ENCODE measurements at places on chromosomes 7 and 10.

GRCh38 chr7:27939893-27940292 is 199.9 kb downstream of the TAX1BP1 start:
- DNase-seq: no peak

DNA sequence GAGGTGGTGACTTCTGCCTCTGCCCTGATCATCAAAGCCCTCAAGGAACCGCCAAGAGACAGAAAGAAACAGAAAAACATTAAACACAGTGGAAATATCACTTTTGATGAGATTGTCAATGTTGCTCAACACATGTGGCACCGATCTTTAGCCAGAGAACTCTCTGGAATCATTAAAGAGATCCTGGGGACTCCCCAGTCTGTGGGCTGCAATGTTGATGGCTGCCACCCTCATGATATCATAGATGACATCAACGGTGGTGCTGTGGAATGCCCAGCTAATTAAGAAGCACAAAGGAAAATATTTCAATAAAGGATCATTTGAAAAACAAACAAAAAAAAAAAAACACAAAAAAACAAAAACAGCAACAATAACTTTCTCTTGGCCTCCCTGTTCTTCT is 59.5 kb upstream of the TOMM7 start:
- no peak for DNase-seq

GRCh38 chr7:130286881-130287280 is 6.1 kb upstream of the CPA4 start:
- peak; percentile 59 for DNase-seq

- no peak for DNase-seq
These were observed 159.8 kb upstream of the STEAP1 start for GRCh38 chr7:89994483-89994882.

- no peak for DNase-seq
These were observed 4.8 kb downstream of the ADCK2 start for GRCh38 chr7:140677496-140677895.

Data from DMS53 (cell line).